Small intestine (tissue), 16 donors: ENCODE measurements at places on chromosomes 1 and 21.

DNA sequence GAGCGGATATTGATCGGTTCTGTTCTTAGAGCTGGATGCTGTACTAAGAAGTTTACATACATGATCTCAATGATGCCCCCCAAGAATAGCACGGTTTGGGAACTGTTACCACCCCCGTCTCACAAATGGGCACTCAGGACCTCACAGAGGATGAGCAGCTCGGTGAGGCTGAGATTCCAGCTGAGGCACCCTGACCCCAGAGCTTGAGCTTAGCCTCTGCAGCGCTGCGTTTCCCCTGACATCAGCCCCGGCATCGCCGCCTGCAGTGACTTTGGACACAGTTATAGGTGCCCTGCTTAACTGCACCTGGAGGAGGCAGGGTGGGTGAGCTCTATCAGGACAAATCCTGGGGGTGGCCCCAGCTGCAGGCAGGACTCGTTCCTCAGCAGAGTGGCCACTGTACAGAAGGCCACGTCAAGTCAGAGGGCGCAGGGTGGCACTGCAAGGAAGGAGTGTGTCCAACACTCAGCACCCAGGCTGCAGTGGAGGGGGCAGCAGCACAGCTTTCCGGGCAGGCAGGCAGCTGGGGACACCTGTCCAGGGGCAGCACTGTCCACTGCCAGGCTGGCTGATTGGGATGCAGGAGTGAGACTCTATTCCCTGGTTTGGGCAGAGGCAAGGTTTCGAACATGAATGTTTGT lies 65.8 kb upstream of the ABCG1 start:
- no peak for DNase-seq

DNA sequence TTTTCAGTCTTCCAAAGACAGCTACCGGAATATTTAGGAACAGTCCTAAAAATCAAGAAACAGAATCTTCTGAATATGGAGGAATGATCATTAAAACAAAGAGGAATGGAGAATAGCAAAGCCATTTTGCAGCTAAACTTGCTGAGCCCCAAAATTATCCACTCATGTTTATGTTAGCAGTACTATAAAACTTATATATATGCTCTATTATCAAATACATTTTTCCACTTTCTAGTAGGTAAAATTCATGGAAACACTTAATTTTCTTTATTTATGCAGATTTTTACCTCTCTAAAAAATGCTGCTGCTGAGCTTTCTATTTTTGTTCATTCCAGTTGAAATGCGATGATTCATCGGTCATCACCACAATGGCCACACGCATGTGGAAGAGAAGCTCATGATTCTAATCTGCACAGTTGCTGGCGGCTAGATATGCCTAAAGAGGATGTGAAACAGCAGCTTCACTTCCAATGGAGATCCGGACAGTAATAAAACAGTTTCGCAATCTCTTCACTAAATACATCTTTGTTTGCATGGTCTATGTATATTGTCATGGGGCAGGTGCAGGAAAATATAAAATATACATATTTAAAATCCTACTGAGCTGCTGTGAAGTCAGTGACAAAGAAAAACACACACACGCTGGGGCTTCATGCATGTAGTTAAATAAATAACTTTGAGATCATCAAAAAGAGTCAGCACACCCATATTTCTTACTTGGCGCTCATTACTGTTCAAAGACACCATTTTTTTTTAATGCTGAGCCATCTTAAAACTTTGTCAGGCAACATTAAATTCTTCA lies 292.2 kb downstream of the SMYD3 start:
- peak; percentile 27 for DNase-seq

- peak; percentile 42 for DNase-seq
Observed at GRCh38 chr1:154557939-154558719, at the start of gene UBE2Q1. UBE2Q1 (minus strand) TSS chr1:154558662; CDS start chr1:154558553, 109 bp downstream.

DNA sequence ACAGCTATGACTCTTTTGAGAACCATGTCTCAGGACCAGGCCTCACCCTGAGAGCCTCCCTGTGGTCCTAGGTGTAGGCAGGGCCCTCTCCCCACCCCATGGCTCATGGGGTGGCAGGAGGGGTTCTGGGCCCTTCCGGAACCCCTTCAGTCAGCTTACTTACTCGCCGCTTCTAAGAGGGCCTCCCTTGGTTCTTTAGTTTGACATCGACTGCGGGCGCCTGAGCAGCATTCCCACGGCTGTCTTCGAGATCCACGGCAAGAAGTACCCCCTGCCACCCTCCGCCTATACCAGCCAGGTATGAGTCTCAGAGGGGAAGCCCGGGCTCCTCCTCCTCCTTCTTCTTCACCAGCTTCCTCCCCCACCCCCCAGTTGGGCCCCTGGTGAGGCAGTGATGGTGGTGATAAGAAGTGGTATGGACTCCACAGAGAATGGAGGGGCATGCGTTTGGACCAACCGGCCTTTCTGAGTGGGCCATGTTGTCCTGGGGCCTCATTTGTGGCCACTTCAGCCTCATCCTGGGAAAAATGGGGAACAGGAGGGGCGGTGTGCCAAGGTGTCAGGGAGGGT lies 28.9 kb downstream of the KCNA10 start:
- no peak for DNase-seq

DNA sequence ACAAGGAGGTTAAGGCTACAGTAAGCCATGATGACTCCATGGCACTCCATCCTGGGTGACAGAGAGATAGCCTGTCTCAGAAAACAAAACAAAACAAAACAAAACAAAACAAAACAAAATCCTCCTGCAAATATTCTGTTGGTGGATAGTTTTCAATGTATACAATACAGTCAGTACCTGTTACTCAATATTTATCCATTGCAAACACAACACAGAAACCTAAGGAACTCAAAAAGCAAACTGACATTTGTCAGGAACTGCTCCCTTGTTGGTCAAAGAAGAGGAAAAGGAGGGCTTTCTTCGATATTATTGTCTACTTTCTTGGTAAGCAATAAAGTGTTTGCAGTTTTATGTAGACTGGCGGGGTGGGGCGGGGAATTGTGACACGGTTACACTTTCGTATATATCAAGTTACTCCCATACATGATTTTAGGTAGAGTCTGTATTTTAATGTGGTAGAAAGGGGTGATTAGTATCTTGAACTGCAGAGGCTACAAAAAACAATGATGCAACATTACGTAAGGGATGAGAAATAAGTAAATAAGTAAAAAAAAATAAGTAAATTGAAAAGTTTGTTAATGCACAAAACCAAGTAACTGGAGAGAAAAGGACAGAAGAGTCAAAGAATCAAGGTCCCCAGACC lies 31.8 kb downstream of the APP start:
- DNase-seq: no peak

GRCh38 chr1:194055536-194055935 lies 869.1 kb upstream of the B3GALT2 start:
- DNase-seq: no peak

DNA sequence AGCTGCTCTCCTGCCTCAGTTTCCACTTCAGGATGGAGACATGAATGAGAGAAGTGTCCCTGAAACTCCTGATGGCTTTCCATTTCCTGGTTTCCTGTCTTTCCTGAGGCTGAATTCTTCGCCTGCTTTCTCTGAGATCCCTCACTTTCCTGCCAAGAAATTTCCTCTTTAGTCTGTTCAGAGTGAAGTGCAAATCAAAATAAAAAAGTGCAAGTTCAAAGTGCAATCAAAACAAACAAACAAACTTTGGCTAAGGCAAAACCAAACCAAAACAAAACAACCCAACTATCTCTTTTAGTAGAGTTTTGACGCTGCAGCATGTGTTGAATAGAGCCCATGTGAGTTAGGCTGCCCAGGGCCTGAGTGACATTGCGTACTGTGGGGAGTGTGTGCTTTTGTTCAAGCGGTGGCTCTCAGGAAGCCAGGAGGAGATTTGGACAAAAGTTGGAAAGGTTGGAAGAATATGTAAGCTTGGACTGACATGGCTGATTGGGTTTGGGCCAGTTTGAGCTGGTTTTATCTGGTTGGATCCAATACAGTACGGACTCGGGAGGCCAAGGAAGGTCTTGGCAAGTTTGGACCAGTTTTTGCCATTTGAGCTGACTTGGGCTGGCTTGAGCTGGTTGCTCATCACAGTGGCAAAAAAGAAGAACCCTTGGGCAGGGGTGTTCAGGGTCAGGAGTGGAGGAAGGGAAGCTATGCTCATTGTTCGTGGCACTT lies 61.1 kb upstream of the TINAGL1 start:
- no peak for DNase-seq

GRCh38 chr1:160795951-160796383 lies at the start of gene LY9:
LY9 (plus strand) TSS chr1:160796174; CDS start chr1:160796188, 14 bp downstream.
- peak; percentile 74 for DNase-seq

DNA sequence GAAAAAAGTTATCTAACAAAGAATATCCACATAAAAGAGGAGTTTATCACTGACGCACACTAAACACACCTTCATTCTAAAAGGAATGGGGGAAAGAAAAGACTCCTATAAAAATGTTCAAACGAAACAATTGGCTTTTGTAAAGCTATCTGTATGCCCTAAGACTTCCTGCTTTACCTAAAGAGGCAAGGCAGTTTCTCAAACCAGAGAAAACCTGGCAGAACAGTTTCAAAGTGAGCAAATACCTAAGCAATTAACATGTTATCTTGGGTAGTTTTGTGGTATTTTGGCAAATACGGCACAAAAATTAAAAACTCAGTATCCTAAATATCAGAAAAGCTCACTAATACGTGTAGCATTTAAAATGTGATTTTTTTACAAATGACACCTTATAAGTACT lies 1.9 kb downstream of the PUM1 start:
- DNase-seq: peak; percentile 48

DNA sequence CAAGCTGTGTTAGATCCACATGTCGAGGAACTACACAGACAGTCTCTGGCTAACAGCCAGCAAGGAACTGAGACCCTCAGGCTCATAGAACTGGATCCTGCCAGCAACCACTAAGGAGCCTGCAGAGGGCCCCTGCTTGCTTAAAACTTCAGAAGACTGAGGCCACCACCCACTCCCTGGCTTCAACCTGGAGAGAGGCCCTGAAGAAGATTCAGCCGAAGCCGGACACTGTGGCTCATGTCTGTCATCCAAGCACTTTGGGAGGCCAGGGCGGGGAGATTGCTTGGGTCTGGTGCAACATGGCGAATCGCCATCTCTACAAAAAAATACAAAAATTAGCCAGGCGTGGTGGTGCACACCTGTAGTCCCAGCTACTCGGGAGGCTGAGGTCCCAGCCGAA lies 92.6 kb upstream of the TMPRSS2 start:
- no peak for DNase-seq

DNA sequence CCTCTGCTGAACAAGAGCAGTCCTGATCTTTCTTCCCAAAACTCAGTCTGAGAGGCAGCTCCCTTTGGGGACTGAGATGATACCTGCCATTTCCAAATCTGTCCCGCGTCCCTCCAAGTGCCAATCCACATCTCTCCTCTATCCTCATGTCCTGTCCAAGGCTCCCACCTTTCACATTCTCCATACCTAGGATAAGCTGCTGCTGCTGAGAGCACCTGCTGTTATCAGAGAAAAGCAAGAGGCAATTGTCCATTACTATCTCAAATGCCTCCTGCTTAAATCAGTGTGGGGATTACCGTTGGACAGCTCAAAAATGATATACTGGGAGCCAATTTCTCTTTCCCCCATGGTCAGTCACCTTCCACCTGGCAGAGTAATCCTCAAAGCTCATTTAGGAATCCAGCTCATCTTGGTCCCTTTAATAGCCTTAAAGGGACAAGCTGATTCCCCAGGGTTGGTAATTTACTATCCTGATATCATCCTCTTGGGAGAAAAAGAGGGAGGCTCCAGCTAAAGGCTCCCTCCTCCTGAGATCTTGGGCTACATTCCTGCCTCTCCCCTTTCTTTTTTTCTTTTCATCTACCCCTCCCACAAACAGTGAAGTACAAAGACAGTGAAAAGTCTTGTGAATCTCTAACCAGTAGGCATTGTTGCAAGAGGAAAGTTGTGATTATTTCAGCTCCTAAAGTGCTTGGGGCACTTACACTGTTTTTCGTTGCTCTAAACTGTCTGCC lies 278.1 kb upstream of the CAMK1G start:
- no peak for DNase-seq

- no peak for DNase-seq
Observed at GRCh38 chr1:196344453-196344852, 263.8 kb downstream of the KCNT2 start.

DNA sequence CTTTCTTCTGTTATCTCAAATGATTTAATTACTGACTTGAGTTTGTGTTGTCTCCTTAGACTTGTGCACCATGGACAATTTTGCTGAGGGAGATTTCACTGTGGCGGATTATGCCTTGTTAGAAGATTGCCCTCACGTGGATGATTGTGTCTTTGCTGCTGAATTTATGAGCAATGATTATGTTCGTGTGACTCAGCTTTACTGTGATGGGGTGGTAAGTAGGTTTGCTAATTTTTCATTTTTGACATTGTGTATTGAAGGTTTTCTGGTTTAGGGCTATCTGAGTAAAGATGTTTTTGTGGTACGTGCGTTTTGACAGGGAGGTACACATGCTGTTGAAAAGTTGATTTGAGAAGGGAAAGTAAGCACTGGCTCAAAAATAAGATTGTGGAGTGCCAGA lies 14.1 kb downstream of the TTC3 start:
- peak; percentile 52 for DNase-seq

GRCh38 chr1:167791281-167792187 lies 69.8 kb downstream of the MPZL1 start:
- DNase-seq: no peak

DNA sequence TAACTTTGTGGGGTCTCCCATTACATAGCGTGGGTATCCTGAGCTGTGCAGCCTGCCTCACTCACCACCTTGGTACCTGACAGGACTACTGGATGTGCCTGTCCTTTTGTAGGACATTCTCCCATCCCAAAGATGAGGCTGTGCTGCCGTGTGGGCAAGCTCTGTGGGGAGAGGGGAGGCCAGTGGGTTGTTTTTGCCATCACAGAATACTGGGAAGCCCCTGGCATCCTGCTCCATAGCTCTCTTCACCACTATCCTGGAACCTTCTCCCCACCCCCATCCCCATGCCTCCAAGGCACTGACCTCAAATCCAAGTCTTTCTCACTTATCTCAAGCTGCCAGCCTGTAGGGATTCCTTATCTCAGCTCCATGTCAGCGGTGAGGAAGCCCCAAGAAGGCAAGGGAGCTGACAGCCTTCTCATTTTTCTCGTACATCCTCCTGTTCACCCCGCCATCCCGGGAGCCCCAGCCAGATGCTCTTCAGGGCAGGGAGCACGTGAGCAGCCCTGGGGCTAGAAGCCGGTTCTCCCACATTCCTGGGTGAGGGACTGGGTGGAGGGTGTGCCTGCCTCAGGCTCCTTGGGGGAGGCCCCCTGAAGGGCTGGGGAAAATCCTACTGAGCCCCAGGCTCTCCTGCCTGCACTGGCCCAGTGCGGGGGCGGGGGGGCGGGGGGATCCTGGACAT lies 2.4 kb upstream of the ELF3 start:
- DNase-seq: peak; percentile 98

DNA sequence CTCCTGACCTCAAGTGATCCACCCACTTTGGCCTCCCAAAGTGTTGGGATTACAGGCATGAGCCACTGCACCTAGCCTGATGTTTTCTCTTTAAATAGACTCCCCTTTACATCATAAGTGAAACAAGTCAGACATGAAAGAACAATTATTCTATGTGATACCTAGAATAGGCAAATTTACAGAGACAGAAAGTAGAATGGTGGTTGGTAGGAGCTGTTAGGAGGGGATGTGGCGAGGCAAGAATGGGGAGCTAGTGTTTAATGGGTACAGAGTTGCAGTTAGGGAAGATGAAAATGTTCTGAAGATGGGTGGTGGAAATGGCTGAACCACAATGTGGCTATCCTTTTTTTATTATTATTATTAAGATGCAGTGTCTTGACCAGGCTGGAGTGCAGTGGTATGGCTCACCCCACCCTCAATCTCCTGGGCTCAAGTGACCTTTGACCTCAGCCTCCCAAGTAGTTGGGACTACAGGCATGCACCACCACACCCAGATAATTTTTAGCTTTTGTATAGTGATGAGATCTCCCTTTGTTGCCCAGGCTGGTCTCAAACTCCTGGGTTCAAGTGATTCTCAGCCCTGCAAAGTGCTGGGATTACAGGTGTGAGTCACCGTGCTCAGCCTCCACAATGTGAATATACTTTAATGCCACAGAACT lies 28.4 kb downstream of the ELF3 start:
- no peak for DNase-seq

GRCh38 chr1:234000557-234001041 lies 96.1 kb downstream of the SLC35F3 start:
- no peak for DNase-seq
